Calu3 (cell line): ENCODE measurements at places on chromosomes 1 and 21. TPM values are rescaled to one million over a fixed set of nuclear protein-coding genes. Genes with fewer than 3 reads are reported as not detected.

- H3K27ac ChIP-seq, result peak overlapping the region; percentile 23
- no peaks in the 10 kb centered on the region for H3K27me3 ChIP-seq
- peaks cover 7% of the 10 kb centered on the region for H3K36me3 ChIP-seq
Observed at GRCh38 chr1:89546082-89546889, 21.7 kb downstream of the LRRC8B start.

DNA sequence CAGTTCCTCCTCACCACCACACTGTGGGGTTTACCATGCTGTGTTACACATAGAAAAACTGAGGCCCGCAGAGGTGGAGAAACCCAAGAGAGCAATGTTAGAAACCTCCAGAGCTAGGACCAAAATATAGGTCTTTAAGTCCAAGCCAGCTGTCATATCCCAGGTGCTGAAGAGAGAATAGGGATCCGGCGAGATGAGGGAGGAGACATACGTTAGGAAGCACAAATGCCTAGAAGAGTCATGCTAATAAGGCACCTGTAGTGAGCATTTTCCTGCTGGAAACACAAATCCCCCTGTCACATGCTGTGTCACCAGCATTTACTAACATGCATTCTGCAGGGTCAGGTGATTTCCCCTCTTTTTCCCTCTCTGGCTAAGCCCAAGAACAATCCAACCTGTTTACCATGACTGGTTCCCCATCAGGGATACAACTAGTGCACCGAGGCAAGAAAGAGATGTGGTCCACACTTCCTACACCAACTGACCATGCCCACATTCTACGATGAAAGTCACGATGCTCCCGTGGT, 168.6 kb upstream of the CAMK1G start:
- H3K27me3 ChIP-seq, result no peaks in the 10 kb centered on the region
- no peak overlapping the region for H3K4me3 ChIP-seq
- no peak overlapping the region for H3K27ac ChIP-seq
- DNase-seq, result no peak
- no peaks in the 10 kb centered on the region for H3K36me3 ChIP-seq

DNA sequence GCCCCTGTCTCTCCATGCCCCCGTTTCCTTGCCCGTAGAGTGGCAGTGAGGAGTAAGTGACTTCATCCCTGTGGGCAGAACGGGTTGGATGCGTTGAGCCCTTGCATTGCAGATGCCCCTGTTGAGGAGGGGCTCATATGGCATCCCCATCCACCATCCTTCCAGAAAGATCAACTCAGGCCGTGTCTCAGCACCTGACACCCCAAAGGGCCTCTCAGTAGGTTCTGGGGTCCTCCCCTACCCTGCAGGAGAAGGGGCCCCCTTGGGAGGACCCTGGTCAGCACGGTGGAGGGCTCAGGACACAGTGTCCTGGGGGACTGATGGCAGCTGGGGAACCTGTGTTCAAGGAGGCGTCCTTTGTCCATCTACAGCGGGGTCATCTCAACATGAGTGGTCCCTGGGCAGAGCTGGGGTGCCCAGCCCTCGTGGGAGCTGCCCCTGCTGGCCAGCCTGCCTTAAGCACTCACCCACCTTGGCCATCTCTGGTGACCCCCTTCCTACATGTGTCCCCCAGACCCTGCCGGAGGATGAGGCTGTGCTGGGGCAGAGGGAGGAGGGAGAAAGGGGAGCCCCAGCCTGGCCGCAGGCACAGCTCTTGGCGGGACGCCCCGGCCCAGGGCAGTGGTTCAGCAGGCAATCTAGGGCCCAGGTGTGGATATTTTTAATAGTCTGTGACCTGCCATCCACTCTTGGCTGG, 48.2 kb upstream of the ACTRT2 start:
- no peaks in the 10 kb centered on the region for H3K4me1 ChIP-seq
- H3K27ac ChIP-seq, result no peak overlapping the region
- H3K36me3 ChIP-seq, result no peaks in the 10 kb centered on the region

- H3K27me3 ChIP-seq, result no peaks in the 10 kb centered on the region
- DNase-seq, result peak; percentile 75
- no peak overlapping the region for H3K27ac ChIP-seq
- H3K4me3 ChIP-seq, result no peak overlapping the region
Observed at GRCh38 chr1:116498789-116499628, 71.8 kb downstream of the CD58 start.

Gene RGS13
- not detected in 2 replicates for total RNA-seq

- DNase-seq, result no peak
- H3K4me3 ChIP-seq, result no peak overlapping the region
- H3K36me3 ChIP-seq, result no peaks in the 10 kb centered on the region
- H3K4me1 ChIP-seq, result peaks cover 18% of the 10 kb centered on the region
- no peak overlapping the region for H3K27ac ChIP-seq
Observed at GRCh38 chr1:219283541-219283940, 109.9 kb downstream of the LYPLAL1 start.

Gene CELA2B
- not detected in 2 replicates for total RNA-seq

DNA sequence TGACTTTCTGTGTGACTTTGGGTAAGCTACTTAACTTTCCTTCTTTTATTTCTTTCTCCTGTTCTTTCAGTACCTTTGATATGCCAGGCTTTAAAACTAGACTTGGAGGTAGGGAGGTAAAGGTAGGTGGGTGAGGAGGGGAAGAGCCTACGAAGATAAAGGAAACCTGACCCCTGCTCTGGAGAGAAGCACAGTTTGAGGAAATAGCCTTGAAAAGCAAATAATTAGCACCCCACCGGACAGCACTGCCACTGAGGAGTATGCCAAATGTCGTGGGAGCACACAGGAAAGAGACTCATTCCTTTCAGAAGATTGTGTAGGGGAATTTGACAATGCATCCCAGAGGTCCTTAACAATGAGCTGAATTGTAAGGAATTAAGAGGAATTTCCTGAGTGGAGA, 65.2 kb upstream of the SPAG17 start:
- no peaks in the 10 kb centered on the region for H3K36me3 ChIP-seq
- H3K4me1 ChIP-seq, result no peaks in the 10 kb centered on the region
- H3K27ac ChIP-seq, result no peak overlapping the region
